ENCODE measurements at places on chromosomes 1 and 21.

DNA sequence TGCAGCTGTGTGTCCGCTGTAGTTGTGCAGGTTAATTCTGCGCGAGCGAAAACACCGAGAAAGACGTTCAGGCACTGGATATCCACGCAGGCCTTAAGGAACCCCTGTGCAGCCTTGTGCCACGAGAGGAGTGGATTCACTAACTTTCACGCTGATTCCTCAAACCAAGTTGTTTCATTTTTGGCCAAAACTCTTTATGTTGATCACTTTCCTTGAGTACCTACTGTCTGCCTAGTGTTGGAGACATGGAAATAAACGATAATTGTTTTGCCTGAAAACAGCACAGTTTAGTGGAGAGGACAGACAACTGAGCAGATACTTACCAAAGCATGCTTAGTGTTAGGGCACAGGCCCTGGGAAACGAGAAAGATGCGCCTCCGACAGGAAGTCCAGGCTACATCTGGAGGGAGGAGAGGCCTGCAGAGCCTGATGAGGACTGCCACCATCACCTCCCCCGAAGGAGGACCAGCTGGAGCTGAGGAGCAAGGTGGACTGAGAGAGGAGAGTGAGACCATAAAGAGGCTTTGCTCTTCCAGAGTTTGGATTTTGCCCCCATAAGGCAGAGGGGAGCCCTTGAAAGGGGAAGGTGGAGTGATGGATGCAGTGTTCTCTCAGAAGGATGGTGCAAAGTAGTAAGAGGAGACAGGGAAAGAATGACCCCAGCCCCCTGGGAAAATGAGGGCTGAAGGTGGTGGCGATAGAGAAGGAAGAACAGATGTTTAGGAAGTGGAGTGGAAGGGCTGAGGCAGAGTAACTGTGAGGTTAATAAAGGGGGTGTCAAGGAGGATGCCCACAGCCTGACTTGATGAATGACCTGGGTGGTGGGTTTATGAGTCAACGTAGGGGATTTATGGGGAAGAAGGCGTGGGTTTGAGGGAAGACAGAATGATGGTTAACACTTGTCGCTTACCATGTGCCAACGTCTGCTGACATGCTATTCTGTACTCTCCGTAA is 956 bp upstream of the SCAF4 start:
- peak; percentile 39 for DNase-seq

DNA sequence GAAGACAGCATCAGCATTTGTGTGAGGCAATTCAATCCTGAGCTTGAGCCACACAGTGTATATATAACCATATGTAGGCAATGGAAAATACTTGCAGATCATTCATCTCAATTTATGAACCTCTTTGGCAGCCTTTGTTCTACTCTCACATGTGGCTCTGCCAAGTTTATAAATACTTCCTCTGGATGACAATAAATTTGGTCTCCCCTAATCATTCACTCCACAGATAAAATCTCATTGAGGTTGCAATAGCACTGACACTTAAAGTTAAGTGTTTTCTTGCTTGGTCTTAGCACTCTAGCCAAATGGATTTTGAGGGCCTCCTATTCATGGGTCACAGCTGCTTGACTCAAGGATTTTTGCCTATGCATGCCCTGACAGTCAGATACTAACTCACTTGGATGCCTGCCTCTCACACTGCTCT is 136.6 kb upstream of the VANGL1 start:
- no peak for DNase-seq

DNA sequence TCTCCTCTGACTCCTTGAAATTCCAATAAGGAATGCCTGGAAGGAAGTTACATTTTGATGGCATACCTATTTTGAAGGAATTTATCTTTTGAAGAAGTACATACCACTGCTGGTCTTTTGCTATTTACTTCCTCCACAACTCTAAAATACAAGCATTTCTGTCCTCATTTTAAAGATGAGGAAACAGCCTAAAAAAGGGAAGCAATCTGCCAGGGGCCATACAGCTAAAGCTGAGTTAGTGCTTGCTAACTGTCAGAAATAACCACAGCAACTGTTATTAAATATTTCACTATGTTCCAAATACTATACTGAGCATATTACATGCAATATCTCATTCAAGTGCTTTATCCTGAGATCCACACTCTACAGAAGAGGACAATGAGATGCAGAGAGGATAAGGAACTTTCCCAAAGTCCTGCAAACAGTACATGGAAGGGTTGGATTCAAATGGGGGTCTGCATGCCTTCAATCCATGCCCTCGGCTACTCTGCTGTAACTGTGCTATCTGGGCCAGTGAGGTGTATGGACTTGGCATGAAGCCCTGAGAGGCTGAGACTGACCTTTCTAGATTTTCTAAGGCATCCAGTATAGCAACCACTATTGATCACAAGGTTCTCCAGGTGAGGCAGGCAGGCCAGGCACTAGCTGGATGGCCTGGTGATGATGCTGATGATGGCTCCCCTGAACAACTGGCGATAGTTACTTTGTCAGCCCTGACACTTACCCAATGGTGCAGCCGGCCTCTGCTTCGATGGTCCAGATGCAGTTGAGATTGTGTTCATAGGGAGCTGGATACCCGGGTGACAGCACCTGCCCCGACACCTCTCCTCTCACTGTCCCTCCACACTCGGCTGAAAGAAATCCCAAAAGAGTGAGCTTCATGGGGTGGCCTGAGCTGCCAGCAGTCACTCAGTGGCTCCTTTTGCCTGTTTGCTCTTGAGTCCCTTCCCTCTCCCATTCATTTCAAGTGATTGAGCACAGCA is 171.4 kb upstream of the HMGB4 start:
- DNase-seq, result no peak

DNA sequence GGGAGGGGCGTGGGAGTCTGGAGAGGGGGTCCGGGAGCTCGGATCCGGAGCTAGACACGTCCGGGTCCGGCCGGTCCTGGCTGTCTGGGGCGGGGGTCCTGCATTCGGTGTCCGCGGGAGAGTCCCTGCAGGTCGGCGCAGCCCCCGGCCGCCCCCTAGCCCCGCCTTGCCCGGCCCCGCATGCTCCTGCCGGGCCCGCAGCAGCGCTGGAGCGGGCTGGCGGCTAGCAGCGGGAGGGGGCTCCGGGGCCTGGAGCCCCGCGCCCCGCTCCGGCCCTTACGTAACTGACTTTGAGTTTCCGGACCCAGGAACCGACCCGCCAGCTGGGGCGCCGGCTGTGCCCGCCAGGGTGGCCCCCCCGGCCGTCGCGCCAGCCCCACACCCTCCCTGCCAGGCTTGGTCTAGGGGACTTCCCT is 26.9 kb upstream of the EPB41 start:
- DNase-seq, result no peak

DNA sequence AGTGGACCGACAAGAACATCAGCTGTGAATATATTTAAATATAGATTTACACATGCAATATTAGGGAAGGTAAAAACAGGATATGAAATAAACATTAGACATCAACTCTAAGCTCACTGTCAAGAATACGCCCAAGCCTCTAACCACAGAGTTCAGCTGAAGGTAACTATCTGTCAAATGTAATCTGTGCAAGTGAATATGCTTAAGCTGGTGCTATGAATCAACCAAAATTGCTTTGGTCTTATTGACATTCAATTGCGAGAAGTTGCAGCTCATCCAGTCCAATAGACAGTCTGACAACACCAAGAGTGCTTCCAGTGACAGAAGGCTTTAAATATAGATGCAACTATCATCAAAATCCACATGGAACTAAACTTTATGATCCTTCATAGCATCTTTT is 32.3 kb downstream of the USH2A start:
- no peak for DNase-seq

DNA sequence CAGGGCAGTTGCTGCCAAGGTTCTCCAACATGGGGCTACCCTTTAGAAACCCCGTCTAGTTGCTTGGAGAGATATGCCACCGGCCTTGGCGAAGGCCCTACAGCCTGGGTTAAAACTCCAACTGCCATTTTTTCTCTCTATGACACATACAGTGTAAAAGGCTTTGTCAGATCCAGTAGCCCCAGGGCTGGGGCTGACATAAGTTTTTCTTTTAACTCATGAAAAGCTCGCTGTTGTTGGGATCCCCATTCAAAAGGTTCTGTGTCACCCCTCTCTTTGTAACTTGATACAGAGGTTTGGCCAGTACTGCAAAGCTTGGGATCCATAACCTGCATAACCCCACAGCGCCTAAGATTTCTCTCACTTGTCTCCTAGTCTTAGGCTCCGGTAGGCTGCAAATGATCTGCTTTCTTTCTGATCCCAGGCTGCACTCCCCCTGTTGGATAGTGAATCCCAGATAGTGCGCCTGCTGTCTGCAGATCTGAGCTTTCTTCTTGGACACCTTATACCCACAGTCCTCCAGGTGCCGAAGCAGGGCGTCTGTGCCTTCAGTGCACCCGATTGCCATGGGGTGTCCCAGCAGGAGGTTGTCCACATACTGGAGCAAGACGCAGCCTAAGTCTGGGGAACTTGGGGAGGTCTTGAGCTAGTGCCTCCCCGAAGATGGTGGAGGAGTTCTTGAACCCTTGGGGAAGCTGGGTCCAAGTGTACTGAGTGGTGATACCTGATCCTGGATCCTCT is 406.2 kb downstream of the TGFB2 start:
- DNase-seq, result no peak

All from EL (cell line).